ENCODE measurements at places on chromosomes 12 and 14. TPM values are rescaled to one million over a fixed set of nuclear protein-coding genes. Genes with fewer than 3 reads are reported as not detected.

REP15 gene
- not detected for total RNA-seq

BHLHE41 gene
- total RNA-seq = not detected

EXOC3L4 gene
- not detected for total RNA-seq

DNA sequence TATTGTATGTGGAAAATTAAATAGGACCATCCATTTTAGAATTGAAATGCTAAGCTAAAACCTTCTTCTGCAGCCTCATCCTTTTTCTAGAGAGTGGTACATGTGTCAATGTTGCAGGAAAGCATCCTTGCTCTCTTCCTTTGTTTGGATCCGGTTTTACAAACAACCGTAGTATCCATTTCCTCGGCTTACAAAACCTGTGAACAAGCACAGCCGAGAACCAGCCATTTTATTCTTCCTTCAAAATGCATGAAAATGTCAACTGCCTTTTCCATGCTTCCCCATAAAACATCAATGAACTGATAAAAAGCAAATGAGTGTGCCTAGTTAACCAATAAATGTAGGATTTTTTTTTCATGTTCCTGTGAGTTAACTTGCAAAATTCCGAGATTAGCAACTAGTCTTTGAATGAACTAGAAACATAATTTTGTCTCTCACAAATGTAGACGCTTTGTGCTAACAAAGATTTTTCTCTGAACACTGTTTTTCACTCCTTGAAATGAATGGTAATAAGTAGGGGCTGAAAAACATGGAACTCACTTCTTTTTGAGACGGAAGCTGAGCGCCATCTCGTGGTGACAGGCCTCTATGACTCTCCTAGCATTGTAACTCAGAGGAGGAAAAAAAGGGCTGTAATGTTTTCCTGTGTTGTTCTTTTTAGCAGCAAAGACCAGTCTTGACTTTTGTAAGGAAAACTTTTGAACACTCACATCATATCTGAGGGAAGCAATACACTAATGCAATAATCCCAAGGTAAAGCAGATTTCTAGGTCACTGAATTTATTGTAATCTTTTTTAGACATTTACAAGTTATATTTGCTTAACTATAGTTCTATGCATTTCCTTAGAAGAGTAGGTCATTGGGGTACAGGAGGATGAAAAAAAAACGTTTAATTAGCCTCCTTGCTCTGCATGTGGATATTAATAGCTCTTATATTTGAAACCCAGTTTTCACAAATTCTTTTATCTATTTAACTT lies 157.4 kb upstream of the FOXG1 start:
- no peak for DNase-seq
- H3K4me1 ChIP-seq = no peaks in the 10 kb centered on the region
- H3K27me3 ChIP-seq = no peaks in the 10 kb centered on the region
- no peaks in the 10 kb centered on the region for H3K36me3 ChIP-seq

DNA sequence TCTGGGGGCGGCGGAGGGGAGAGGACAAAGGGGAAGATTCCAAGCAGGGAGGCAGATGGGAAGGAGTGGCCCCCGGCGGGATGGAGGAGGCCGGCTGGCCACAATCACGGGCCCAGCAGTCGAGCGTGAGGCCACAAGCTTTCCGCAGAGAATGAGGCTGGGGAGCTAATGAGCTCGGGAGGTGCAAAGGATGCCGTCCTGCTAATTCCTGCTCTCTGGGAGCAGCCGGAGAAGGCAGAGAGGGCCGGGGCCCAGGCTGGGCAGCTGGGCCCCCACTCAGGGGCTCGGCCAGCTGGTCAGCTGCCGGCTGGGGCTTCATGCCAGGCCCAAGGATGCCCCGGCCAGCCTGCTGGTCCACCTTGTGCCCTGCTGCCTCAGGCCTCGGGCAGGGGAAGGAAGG lies 98.1 kb upstream of the LHX5 start:
- H3K4me1 ChIP-seq = no peaks in the 10 kb centered on the region
- no peak overlapping the region for H3K4me3 ChIP-seq
- no peak overlapping the region for H3K27ac ChIP-seq
- no peaks in the 10 kb centered on the region for H3K27me3 ChIP-seq
- no peak for DNase-seq

DNA sequence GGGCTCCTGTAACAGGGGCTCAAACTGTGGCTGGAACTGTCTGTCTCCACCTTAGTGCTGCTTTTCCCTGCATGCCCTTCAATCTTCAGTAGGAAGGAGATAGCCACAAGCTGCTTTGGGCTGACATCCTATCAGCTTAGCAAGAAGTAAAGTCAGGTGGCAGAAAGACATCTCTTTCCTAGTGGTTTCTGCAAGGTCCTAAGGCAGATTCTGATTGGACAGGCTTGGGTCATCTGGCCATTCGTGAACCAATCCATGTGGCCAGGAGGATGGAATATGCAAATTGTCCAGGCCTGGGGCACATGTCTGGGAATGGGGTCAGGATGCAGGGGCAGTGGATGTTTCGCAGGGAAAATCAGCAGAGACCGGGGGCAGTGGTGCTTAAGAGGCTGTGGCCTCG lies 5.2 kb downstream of the RITA1 start:
- no peaks in the 10 kb centered on the region for H3K27me3 ChIP-seq
- H3K4me3 ChIP-seq = no peak overlapping the region
- no peak overlapping the region for H3K27ac ChIP-seq
- peaks cover 8% of the 10 kb centered on the region for H3K4me1 ChIP-seq
- peaks cover 4% of the 10 kb centered on the region for H3K36me3 ChIP-seq
- no peak for DNase-seq

- peaks cover 97% of the 10 kb centered on the region for H3K36me3 ChIP-seq
- no peak for DNase-seq
- no peaks in the 10 kb centered on the region for H3K27me3 ChIP-seq
These were observed 82.2 kb downstream of the CCDC88C start for GRCh38 chr14:91335191-91336092.

DNA sequence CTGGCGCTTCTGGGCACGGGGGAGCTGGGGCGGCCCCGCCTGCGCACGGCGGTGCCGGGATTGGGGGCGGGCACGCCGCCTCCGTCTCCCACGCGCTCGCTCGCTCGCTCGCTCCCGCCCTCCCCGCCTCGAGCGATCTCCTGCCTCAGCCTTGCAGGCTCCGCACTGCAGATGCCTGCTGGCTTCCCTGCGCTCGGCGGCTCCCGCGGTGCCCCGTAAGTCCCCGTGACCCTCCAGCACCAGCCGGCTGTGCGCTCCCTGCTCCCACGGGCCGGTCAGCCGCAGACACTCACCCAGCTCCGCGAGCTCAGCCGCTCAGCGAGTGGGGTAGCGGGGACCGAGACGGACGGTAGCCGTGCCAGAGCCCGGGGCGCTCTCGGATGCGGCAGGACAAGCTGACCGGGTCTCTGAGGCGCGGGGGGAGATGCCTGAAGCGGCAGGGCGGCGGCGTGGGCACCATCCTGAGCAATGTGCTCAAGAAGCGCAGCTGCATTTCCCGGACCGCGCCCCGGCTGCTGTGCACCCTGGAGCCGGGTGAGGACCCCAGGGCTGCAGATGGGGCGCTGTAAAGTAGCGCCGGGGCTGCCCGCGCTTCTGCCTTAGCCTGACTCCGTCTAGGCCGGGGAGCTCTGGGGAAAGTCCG lies at the start of gene TBC1D30:
Gene TBC1D30, plus strand, starts transcription at position 148 of the 643 bp plus-strand sequence. Its CDS starts 233 bp downstream, at position 381.
- H3K4me3 ChIP-seq = peak within 1 kb of the TSS; percentile 23
- H3K36me3 ChIP-seq = no peaks in the 10 kb centered on the region
- peaks cover 45% of the 10 kb centered on the region for H3K27me3 ChIP-seq
- H3K4me1 ChIP-seq = peaks cover 6% of the 10 kb centered on the region
- H3K27ac ChIP-seq = no peak within 1 kb of the TSS

GRCh38 chr14:34835312-34835711 lies 39.8 kb downstream of the BAZ1A start:
- no peak for DNase-seq
- peaks cover 4% of the 10 kb centered on the region for H3K4me1 ChIP-seq
- H3K27me3 ChIP-seq = no peaks in the 10 kb centered on the region
- peaks cover 3% of the 10 kb centered on the region for H3K36me3 ChIP-seq

GRCh38 chr12:15631007-15631715 lies 158.0 kb downstream of the EPS8 start:
- DNase-seq = no peak
- no peaks in the 10 kb centered on the region for H3K27me3 ChIP-seq
- H3K36me3 ChIP-seq = no peaks in the 10 kb centered on the region
- H3K4me1 ChIP-seq = no peaks in the 10 kb centered on the region
- H3K27ac ChIP-seq = no peak overlapping the region
- no peak overlapping the region for H3K4me3 ChIP-seq

DNA sequence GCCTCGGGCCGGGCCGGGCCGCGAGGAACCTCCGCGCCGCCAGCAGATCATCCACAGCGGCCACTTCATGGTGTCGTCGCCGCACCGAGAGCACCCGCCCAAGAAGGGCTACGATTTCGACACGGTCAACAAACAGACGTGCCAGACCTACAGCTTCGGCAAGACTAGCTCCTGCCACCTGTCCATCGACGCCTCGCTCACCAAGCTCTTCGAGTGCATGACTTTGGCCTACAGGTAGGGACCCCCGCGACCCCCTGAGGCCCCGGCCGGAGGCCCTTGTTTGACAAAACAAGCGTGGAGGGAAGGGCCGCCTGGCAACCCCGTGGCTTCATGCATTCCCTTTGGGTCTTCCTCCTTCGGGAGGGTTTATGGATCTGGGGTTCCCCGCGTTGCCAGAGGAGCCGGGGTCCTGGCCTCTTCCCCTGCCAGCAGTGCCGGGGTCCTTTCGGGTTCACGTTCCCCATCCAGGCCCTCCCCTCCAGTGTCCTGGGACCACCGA lies 526 bp downstream of the MLXIP start:
- peak overlapping the region; percentile 92 for H3K4me3 ChIP-seq
- peaks cover 6% of the 10 kb centered on the region for H3K27me3 ChIP-seq
- H3K36me3 ChIP-seq = peaks cover 3% of the 10 kb centered on the region
- H3K4me1 ChIP-seq = peaks cover 14% of the 10 kb centered on the region
- H3K27ac ChIP-seq = peak overlapping the region; percentile 75
